ENCODE measurements at places on chromosomes 13 and 19.
A peak's percentile ranks its signal among the peaks of the same experiment; 100 is the strongest.

- DNase-seq = no peak
Observed at GRCh38 chr13:49476529-49476928, 19.2 kb upstream of the PHF11 start.

- peak; percentile 74 for DNase-seq
Observed at GRCh38 chr19:42076380-42076944, 496 bp downstream of the ZNF574 start.

DNA sequence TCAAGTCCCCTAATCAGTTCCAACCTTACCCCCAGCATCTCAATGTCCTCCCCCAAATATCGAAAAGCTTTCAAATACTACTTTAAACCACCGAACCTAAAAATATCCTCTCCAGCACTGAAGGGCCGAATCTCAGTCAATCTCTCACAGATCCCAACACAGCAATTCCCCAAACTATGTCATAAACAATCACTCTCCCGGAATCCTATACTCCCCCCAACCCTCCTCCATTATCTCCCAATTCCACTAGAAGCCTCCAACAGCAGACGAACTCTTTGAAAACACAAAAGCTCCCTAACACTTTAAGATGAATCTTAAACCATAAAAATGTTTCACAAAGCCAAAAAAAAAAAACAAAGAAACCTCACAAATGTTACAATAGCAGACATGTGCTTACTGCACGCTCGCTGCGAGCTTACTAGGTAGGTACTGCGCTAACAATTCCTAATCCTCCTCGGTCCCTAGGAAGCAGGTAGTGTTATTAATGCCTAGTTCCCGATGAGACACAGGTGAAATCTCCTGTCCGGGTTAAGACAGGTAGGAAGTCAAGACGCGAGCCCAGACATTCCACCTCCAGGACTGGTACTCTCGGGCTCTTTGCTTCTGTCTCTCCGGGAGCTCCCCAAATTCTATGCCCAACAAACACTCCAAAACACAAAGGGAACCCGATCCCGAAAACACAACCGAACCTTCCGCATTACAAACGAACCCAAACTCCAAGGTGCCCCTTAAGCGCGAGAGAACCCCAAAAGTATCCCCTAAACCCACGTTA is 14.2 kb downstream of the FBXO46 start:
- peak; percentile 64 for DNase-seq

DNA sequence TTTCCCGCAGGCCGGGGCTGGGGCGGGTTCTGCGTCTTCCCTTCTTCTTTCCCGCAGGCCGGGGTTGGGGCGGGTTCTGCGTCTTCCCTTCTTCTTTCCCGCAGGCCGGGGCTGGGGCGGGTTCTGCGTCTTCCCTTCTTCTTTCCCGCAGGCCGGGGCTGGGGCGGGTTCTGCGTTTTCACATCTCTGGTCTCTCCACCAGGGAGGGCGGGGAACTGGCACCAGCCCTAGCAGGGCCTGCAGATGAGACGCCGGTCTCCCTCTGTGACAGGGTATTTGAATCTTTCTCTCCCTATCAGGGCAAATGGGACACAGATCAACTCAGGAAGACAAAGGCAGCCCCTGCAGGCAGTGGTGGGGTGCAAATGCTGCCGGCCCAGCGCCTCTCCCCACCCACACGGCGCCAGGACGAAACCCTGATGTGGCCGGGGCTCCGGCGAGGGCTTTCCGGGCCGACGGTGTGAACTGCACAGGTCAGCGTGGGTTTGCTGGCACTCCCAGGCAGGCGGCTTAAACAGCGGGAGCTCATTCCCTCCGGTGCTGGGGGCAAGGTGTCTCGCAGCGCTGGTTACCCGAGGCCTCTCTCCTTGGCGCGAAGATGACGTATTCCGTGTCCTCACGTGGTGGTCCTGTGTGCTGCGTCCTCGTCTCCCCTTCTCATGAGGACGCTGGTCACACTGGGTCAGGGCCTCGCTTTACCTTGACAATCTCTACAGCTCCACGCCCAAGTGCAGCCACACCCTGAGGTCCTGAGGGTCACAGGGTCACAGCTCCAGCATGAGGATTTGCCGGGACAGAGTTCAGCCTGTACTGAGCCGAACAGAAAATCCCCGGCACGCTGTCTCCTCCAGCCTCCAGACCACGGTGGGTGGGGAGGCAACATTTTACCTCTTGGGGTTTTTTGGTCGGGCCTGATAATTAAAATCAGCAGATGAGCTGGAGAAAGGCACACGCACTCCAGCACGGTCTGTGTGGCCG is 717 bp upstream of the C13orf46 start:
- DNase-seq = no peak

DNA sequence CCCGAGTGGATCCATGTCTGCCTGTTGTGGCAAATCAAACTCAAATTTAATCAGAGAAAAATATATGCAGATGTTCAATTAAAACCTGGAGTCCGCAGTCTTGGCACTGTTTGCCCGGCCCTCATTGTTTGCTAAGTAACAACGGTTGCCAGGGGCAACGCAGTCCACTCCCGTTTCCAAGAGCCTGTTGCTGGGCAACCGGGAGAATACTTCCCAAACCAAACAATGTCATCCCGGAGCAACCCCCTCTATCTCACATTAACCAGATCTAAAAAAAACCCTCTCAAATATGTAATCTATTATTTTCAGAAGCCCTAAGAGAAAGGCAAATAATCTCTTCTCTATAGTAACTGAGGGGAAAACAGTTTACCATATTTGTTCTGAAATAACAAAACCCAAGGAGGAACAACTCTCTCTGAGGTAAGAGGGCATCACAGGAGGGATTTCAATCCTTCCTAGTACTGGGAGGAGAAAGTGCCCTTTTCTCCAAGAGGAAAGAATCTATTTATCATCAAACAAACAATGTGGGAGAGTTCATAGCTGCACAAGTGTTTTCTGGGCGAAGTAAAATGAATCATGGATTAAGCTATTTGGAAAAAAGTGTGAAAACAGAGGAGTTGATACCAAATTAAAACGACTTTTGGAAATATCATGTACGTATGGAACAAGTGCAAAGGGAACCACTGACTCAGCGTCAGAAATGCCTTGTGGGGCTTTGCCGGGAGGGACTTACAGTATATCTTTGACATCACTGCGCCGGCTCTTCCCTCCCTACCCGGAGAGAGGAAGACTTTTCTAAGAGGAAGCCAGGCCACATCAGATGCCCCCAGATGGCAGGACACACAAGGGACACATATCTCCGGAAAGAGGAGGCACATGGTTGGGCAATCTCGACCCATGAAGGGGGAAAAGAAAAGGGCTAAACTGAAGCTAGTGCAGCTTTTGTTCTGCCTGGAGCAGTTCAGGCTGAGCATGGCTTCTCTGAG is 43.3 kb downstream of the RFX2 start:
- peak; percentile 46 for DNase-seq

DNA sequence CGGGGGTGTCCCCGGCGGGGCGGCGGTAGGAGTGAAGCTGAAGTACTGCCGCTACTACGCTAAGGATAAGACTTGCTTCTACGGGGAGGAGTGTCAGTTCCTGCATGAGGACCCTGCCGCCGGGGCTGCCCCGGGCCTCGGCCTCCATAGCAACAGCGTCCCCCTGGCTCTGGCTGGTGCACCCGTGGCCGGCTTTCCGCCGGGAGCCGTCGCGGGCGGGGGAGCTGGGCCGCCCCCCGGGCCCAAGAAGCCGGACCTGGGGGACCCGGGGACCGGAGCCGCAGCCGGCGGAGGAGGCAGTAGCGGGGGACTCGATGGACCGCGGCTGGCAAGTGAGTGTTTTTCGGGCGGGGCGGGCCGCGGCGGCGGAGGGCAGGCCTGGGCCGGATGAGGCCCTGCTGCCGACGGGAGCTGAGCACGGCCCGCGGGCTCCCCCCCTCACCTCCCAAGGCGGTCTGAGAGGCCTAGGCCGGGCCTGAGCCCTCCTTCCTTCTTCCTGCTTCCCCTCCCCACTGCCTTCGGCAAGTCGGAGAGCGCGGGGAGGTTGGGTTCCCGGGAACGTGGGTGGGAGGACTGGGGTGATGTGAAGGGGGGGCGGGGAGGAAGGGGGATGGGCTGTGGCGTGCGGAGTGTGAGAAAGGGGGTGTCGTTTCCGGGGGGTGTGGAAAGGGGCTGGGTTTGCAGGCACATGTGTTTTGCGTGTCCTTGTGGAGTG is 568 bp downstream of the PAN3 start:
- DNase-seq = peak; percentile 90

DNA sequence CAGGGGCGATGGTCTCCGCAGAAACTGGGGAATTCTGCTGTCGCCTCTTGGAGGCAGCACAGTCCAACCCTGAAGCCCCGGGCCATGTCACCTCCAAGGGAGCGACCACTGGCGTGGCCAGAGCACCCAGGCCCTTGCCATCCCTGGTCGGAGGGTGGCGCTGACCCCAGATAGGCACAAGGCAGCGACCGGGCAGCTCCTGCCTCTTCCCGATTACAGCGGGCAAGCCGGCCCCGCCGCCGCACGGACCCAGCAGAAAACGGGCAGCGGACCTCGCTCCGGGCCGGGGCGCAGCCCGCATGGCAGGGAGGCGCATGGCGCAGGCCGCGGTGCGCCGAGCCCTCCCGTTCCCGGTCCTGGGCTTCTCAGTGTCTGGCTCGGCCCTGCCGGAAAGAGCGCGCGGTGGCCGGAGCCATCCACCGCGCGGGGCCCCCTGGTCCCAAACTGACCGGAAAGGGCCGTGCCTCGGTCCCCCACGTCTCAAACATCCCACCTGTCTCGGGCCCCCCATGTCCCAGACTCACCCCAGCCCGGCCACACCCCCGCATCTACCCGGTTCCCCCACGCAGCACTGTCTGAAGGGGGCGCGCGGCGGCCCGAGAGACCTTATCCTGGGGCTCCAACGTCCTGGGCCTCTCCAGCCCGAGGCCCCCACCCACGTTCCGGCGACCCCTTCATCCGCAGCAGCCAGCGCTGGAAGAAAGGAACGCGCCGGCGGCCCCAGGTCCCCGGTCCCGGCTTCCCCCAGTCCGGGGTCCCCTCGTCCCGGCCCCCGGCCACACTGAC is 727 bp downstream of the CERS1 start:
- DNase-seq = no peak

DNA sequence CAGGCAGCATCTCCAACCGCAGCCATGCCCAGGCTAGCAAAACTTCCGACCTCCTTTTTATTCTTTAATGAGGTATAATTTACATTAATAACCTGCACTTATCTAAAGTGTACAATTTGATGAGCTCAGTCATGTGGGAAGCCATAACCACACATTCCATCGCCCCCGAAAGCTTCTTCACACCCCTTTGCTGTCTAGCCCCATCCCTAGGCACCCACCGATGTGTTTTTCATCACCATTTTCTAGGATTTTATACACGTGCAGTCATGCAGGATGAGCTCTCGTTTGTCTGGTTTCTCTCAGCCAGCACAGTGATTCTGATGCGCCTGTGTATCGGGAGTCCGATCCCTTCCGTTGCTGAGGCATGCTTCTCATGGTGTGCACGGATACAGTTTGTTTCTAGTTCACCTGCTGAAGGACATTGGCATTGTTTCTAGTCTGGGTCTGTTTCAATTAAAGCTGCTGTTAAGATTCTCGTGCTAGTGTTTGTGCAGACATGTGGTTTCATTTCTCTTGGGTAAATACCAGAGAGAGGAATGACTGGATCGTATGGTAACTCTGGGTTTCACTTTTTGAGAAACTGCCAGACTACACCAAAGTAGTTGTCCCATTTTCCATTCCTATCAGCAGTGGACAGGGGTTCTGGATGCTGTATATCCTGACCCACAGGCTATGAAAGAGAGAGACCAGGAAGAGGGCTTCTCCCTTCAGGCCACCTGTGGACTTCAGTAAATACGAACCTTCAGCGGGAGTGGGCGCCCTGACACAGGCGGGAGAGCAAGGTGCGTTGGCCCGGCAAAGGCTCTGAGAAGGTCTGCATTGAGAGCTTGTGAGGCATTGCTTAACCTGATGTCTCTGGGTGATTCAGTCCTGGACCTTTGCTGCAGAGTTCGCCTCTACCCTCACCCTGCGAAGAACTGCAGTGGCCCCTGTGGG is 4.9 kb downstream of the AP1M1 start:
- DNase-seq = no peak

GRCh38 chr19:10532457-10532856 is 11.2 kb upstream of the ATG4D start:
- DNase-seq = no peak

GRCh38 chr13:72109863-72110262 is 242.9 kb upstream of the DACH1 start:
- no peak for DNase-seq

GRCh38 chr13:42119041-42119440 is 70.6 kb downstream of the DGKH start:
- DNase-seq = no peak

DNA sequence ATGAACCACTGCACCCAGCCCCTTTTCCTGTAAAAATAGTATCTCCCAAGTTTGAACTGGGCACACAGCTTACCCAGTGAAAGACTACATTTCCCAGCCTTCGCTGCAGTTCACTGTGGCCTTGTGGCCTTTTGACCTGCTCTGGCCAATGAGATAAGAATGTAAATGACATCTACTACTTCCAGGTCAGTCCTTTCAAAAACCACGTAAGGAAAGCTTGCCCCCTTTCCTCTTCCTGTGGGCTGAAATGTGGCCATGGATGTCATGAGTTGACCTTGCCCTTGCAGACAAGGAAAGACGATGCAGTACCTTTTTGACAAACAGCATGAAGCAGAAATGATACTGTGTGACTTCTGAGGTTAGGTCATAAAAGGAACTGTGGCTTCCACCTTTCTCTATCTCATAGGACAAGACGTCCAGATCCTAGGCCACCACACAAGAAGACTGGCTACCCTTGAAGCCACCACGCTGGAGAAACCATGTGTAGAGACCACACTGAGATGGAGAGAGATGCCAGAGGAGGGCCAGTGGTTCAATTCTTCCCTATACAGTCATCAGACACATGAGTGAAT is 19.9 kb downstream of the ACER1 start:
- DNase-seq = no peak

- DNase-seq = peak; percentile 91
Observed at GRCh38 chr19:46529622-46530451, 34.2 kb upstream of the PNMA8B start.

DNA sequence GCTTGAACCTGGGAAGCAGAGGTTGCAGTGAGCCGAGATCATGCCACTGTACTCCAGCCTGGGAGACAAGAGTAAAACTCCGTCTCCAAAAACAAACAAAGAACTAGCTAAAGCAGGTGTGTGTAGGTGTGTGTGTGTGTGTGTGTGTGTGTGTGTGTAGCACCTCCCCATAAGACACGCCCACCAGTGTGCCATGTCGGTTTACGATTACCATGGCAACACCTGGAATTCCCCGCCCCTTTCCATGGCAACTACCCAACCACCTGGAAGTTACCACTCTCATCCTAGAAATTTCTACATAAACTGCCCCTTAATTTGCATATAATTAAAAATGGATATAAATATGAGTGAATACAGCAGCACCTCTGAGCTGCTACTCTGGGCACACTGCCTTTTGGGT is 80.9 kb upstream of the ADGRE5 start:
- DNase-seq = no peak

- DNase-seq = no peak
Observed at GRCh38 chr13:24243302-24243701, 66.1 kb upstream of the C1QTNF9 start.

GRCh38 chr13:87122551-87122950 is 548.6 kb upstream of the SLITRK5 start:
- no peak for DNase-seq

- DNase-seq = no peak
Observed at GRCh38 chr19:677601-678436, 1.6 kb downstream of the FSTL3 start.

- DNase-seq = no peak
Observed at GRCh38 chr13:74945637-74946036, 536.3 kb downstream of the TBC1D4 start.

Data from activated CD8-positive, alpha-beta memory T cell treated with anti-CD3 and anti-CD28 coated beads, Interleukin-2, amount 50 U/mL, for 48 hours (primary cell).